Glutamatergic neuron (in vitro differentiated cells): ENCODE measurements at places on chromosomes 12 and 14. TPM values are rescaled to one million over a fixed set of nuclear protein-coding genes. Genes with fewer than 3 reads are reported as not detected.
A peak's percentile ranks its signal among the peaks of the same experiment; 100 is the strongest.

DNA sequence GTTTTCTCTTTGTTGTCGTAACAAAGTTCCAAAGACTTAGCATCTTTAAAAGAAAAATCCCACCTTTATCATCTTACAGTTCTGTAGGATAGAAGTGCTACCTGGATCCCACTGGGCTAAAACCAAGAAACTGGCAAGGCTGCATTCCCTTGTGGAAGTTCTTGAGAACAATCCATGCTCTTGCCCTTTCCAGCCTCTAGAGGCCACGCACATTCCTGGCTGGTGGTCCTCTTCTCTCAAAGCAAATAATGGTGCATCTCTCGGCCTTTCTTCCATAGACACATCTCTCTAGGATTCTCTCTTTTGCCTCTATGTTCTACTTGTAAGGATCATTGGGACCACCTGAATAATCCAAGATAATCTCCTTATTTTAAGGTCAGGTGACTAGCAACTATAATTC is 8.2 kb upstream of the PAWR start:
- no peak for DNase-seq

DNA sequence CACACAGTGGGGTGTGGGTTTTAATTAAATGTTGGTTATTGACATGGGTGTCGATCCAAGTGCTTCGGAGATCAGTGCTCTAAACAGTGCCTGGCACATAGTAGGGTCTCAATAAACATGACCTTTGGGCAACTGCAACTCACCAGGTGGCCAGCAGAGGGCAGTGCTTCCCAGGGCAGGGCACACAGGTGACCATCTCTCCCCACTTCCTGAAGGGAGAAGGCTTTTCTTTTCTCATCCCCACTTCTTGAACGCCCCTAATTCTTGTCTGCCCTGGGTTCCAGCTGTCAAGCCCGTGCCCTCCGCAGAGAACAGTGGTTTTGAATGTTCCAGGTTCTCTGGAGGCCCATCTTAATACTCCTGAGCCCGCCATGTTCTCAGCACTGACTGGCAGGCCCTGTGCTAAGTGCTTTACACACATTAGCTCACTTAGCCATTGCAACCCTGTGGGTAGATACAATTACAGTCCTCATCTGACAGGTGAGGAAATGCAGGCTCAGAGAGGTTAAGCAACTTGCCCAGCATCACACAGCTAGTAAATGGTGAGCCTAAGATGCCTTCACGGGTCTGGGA is 16.3 kb downstream of the RAPGEF3 start:
- DNase-seq, result peak; percentile 57

The BTBD6 gene
- total RNA-seq, result 36.3 TPM

- DNase-seq, result no peak
Observed at GRCh38 chr14:68728342-68729106, 64.3 kb downstream of the ZFP36L1 start.

DNA sequence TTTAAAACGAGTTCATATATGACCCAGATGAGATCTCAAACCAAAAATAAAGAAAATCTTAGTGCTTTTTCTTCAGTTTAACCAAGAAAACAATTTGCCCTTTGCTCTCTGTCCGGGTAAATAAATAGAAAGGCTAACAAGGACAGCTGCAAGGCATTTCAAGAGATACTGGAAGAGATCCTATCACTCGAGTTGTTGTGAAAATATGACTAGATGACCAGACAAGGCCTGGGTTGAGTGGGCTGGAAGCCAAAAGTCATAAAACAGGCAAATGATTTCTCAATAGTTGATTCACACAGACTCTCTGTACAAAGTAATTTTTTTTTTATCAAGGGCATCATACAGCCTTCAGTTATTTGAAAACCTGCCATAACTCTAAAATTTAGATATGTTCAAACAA is 55.9 kb upstream of the AVPR1A start:
- DNase-seq, result no peak
